Bronchial smooth muscle cell (primary cell): ENCODE measurements at places on chromosomes 13 and 19. TPM values are rescaled to one million over a fixed set of nuclear protein-coding genes. Genes with fewer than 3 reads are reported as not detected.

GPC5 gene
- total RNA-seq: 0.16 TPM in 1 of 2 replicates, not detected in the other

ERF gene
- total RNA-seq: 11.3 and 18.7 TPM in 2 replicates

PSMC4 gene
- total RNA-seq: 67.0 and 76.8 TPM in 2 replicates

ZNF333 gene
- total RNA-seq: 20.5 and 32.8 TPM in 2 replicates

ATP7B gene
- total RNA-seq: 0.79 and 1.5 TPM in 2 replicates

B9D2 gene
- total RNA-seq: 4.1 and 4.8 TPM in 2 replicates

SLC6A16 gene
- total RNA-seq: under 0.01 and 0.09 TPM in 2 replicates

LRRC4B gene
- under 0.01 and 0.94 TPM in 2 replicates for total RNA-seq

DNASE2 gene
- 22.5 and 31.5 TPM in 2 replicates for total RNA-seq

MBD3L2 gene
- total RNA-seq: not detected in 2 replicates

CDKN2D gene
- 4.3 and 7.7 TPM in 2 replicates for total RNA-seq

FAM216B gene
- not detected in 2 replicates for total RNA-seq

PSG3 gene
- not detected in 2 replicates for total RNA-seq

KIR3DL1 gene
- total RNA-seq: not detected in 2 replicates

NLRP9 gene
- not detected in 2 replicates for total RNA-seq

ZNF738 gene
- total RNA-seq: 1.2 and 3.0 TPM in 2 replicates

SLITRK5 gene
- under 0.01 TPM in 1 of 2 replicates, not detected in the other for total RNA-seq

PRODH2 gene
- total RNA-seq: not detected in 2 replicates

FOSB gene
- 0.79 and 1.1 TPM in 2 replicates for total RNA-seq

CCDC122 gene
- 2.1 and 3.2 TPM in 2 replicates for total RNA-seq

AP1M2 gene
- total RNA-seq: not detected in 2 replicates

RYR1 gene
- under 0.01 TPM in 2 replicates for total RNA-seq

GAPDHS gene
- not detected in 2 replicates for total RNA-seq

SSC5D gene
- 3.9 and 13.1 TPM in 2 replicates for total RNA-seq

EFNA2 gene
- not detected in 2 replicates for total RNA-seq

PINLYP gene
- total RNA-seq: 3.8 and 6.3 TPM in 2 replicates

PLPP2 gene
- 11.1 and 37.5 TPM in 2 replicates for total RNA-seq

TNFRSF19 gene
- 78.3 and 85.6 TPM in 2 replicates for total RNA-seq

NKPD1 gene
- 0.47 and 0.52 TPM in 2 replicates for total RNA-seq

ZNF285 gene
- 3.2 and 3.9 TPM in 2 replicates for total RNA-seq

ZNF667 gene
- 5.4 and 6.8 TPM in 2 replicates for total RNA-seq

CLIP3 gene
- total RNA-seq: 13.6 and 25.6 TPM in 2 replicates

SPACA4 gene
- not detected in 2 replicates for total RNA-seq

CEACAM16 gene
- total RNA-seq: 0.09 TPM in 1 of 2 replicates, not detected in the other

TIMM13 gene
- 41.2 and 43.8 TPM in 2 replicates for total RNA-seq

SIGLEC5 gene
- not detected in 2 replicates for total RNA-seq

CD177 gene
- total RNA-seq: 0.16 TPM in 1 of 2 replicates, not detected in the other

ZNF543 gene
- total RNA-seq: 7.1 and 7.3 TPM in 2 replicates

NXNL1 gene
- total RNA-seq: not detected in 2 replicates

KCTD15 gene
- 8.2 and 38.6 TPM in 2 replicates for total RNA-seq

U2AF1L4 gene
- total RNA-seq: 10.7 and 10.9 TPM in 2 replicates

ZNF227 gene
- 22.2 and 23.8 TPM in 2 replicates for total RNA-seq

OVOL3 gene
- not detected in 2 replicates for total RNA-seq

FCGBP gene
- total RNA-seq: 0.32 and 1.1 TPM in 2 replicates

GPR4 gene
- total RNA-seq: under 0.01 TPM in 1 of 2 replicates, not detected in the other

SIGLEC8 gene
- total RNA-seq: not detected in 2 replicates

ZNF433 gene
- total RNA-seq: 4.0 and 4.9 TPM in 2 replicates

ERICH6B gene
- total RNA-seq: not detected in 2 replicates

IZUMO2 gene
- total RNA-seq: not detected in 2 replicates

KLK5 gene
- total RNA-seq: 0.34 TPM in 1 of 2 replicates, not detected in the other

LGALS13 gene
- not detected in 2 replicates for total RNA-seq

APOC4 gene
- total RNA-seq: not detected in 2 replicates

LILRB2 gene
- total RNA-seq: not detected in 2 replicates

JSRP1 gene
- total RNA-seq: not detected in 2 replicates

NLRP7 gene
- total RNA-seq: not detected in 2 replicates
